Stimulated activated CD4-positive, alpha-beta T cell treated with anti-CD3 and anti-CD28 coated beads, Interleukin-15, amount 100 ng/mL, for 1 hour (primary cell): ENCODE measurements at places on chromosomes 3 and 15.

DNA sequence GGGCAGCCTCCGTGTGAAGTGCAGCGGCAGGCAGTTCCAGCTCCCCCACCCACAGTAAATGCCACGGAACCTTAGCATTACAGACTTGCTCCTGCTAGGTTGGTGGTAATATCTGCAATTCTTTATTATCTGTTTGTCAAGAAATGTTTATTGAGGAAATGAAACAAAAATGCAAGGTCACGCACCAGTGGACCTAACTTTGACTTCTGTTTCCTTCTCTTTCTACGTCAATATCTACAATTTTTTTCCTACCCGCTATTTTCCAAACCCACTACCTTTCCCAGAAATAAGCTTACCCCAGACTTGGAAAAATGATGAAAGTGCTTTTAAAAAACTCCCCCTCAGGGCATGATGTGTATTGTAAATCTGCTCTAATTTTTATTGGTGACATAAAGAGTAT, 18.9 kb downstream of the ILDR1 start:
- DNase-seq, result no peak

- DNase-seq, result no peak
Observed at GRCh38 chr15:62413786-62414185, 248.7 kb upstream of the C2CD4B start.

GRCh38 chr3:12265508-12265907, 23.4 kb upstream of the PPARG start:
- no peak for DNase-seq

DNA sequence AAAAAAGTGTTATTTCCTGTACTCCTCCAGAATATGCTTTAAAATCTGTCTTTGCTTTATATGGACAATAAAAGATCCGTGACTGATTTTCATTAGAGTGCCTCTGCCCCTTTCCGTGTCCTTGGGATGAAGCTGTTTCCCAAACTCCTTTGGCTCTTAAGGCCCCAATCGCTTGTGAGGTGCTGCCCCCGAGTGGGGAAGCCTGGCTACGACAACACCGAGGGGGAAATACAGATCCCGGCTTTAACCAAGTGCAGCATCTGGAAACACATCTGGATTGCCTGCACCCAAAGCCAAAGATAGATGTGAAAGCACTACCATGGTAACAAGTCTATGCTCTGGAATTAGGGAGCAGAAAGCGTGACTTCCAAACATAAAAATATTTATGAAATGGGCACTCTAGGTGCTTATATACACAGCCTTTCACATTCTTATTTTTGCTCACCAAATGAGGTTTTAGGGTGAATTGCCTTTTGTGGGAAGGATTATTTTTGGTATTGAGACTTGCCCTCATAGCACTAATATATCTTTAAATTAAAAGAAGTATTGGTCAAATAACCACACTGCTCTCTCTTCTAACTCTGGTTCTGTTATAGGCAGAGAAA, 40.6 kb upstream of the ADCY5 start:
- peak; percentile 22 for DNase-seq

DNA sequence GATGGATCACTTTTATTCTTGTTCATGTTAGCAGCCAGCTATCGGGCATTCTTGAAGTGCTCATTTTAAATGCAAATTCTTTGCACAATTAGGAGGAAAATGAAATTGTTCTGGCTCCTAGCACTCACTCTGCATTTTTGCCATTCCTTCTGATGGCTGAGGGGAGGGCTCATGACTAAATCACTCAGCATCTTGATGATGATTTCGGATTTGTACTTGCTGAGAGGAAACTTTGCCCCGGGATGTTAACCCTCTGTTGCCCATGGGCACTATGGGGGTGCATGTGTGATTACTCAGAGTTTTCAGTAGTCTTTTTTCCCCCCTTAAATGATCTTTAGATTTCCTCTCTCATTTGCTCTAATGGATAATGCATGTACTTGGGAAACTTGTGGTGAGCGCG, 299.6 kb upstream of the C2CD4B start:
- no peak for DNase-seq

DNA sequence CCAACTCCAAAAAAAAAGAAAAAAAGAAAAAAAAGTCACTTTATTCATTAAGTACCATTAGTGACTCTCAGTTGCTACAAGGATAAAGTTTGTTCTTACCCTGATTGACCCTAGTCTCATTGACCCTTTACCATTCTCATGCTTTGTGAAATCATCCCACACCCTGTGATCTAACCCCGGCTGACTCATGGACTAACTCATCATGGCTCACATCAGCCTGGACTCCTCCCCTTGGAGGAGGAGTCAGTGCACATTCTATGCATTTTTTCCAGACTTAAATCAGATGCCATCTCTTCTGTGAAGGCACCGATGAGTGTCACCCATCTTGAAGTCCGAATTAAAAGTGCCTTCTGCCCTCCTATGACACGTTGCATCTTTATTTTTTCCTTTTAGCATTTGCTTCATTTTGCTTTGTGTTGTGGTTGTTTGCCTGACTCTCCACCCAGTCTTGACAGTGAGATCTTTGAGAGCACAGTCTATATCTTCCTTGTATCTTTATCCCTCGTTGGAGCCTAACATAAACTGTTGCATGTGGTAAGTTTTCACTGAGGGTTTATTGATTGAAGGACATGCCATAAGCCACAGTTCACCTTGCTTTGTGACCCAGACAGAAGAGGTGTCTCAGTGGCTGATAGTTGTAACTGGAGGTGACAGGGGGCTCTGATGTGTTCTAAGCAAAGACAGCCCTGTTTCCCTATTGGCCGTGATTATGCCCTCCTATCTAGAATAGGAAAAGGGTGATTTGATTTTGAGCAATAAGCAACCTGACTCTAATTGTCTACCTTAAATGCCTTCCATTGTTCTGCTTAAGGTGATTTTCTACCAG, 72.1 kb downstream of the IL1RAP start:
- peak; percentile 4 for DNase-seq

- DNase-seq, result no peak
Observed at GRCh38 chr15:32698773-32699390, 18.9 kb upstream of the GREM1 start.

GRCh38 chr3:193928354-193929209, 207.4 kb upstream of the HES1 start:
- no peak for DNase-seq

DNA sequence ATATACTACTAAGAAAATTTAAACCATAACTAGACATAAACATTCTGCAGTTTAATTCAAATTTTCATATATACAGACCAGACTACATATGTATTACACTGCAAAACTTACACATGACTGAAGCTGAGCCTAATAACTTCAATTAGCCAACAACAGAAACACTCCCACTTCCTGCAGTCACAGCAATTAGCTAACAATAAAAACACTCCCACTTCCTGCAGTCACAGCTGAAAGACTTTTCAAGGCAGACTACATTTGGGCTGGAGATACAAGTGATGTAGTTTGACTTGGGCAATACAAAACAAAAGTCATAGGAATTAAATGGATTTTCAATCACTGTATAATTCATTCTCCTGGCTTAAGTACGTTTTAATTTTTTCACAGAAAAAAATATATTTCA, 10.3 kb downstream of the TM2D3 start:
- no peak for DNase-seq

- DNase-seq, result no peak
Observed at GRCh38 chr3:79765911-79766310, 1.9 kb downstream of the ROBO1 start.

- DNase-seq, result no peak
Observed at GRCh38 chr3:48429960-48430707, at the start of gene PLXNB1. Gene PLXNB1, minus strand, starts transcription at chr3:48430086. Its CDS starts 5,475 bp downstream, at chr3:48424611.

DNA sequence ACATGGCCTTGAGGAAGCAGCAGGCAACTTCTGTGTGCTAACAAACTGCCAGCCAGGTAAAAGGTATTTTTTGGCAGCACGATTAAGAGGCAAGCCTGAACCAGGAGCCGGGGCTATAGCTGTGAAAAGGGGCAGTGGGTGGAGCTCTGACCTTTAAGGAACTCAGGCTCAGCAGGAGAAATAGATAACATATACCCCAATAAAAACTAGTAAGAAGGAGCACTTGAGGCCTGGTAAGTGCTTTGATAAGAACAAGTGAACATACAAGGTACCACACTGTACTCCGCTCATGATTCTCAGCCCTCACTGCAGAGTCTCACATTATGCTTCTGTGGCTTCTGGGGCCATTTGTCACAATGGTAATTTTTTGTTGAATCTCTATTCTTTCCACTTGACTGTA, 5.4 kb downstream of the FYCO1 start:
- no peak for DNase-seq
